ENCODE measurements at places on chromosomes 16 and 17. TPM values are rescaled to one million over a fixed set of nuclear protein-coding genes. Genes with fewer than 3 reads are reported as not detected.

Gene CEP295NL
- 6.3 TPM for total RNA-seq

Gene FBXL16
- 4.6 TPM for total RNA-seq

Gene ITGB4
- total RNA-seq, result 1.2 TPM

Gene CYLD
- total RNA-seq, result 341 TPM

Gene CIBAR2
- total RNA-seq, result not detected
